ENCODE measurements at places on chromosomes 2 and 18.

DNA sequence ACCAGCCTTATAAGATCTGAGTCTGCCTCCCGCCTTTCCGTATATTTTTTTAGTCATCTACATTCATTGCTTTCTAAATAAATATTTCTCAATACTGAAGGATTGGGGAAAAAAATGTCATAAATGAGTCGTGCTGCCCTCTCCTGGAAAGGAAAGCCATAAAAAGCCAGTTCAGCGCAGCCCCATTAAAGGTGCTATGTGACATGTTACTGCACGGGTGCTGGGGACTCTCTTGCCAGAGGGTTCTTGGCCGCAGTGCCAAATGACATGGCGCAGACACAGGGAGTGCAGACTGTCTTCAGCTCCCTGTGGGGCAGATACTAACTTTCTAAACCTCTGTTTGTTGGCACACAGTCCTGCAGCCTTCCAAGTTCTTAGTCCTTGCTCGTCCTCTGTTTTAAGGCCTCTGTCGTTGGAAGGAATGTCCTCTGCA is 53.7 kb upstream of the MAP3K20 start:
- no peak for DNase-seq

GRCh38 chr2:120433816-120434290 is 87.9 kb downstream of the INHBB start:
- DNase-seq = no peak

DNA sequence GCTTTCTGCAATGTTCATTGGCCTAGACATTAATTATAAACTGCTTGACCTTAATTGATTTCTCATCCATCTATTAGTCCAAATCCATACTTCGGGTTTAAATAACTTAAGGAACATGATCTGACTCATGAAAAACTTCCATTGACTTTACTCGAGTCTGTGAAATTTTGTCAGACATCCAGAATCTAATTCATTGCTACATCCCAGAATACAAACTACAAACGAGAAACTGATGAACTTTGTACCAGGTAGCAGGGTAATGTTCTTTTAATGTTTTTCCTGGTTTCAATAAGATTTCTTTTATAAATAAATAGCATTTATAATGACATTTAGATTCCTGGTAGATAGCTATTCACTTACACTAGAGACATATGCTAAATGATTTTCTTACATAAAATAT is 36.0 kb upstream of the IKZF2 start:
- DNase-seq = no peak

GRCh38 chr2:48440103-48440390 is 89.9 kb upstream of the STON1 start:
- DNase-seq = no peak

DNA sequence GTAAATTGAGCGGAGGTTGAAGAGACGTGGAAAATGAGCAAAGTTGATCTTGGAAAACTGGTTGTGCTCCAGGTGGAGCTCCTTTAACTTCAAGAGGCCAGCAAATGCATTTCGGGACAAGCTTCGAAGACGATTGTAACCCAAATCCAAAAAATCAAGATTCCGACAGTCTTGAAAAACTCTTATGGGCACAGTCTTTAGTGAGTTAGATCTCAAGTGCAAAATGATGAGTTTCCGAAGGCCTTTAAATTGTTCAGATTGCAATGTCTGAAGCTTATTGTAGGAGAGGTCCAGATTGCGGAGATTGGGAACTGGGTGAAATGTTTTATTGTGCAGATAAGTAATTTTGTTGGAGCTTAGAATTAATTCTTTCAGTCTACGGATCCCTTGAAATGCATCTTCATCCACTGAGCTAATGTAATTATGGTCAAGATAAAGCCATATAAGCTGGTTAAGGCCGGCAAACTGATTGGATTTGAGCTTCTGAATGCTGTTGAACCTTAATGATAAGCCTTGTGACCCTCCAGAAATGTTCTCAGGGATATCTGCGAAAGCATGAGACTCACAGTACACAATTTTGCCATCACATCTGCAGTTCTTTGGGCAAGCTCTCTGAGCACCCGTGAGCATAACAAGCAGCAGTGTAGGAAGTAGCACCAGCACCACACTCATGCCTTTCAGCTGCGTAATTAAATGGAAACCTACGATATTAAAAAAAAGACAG is 2.9 kb downstream of the LRRTM4 start:
- DNase-seq = no peak
